ENCODE measurements at places on chromosomes 5 and 9. TPM values are rescaled to one million over a fixed set of nuclear protein-coding genes. Genes with fewer than 3 reads are reported as not detected.

DNA sequence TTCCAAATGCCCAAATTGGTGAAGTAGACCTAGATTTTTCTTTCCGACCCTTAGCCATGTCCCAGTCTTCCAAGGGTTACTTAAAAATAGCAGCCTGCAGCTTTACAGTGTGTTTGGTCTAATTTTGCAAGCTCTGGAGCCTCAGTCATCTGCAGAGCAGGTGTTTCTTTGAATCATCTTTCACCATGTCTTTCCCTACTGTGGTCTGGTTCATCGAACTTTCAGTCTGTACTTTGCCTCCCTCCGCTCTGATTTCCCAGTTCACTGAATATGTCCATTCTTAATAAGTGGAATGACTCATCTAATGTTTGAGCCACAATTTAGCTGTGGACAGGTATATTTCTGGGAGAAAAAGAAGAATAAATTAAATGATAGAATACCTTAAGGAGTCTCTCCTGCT is 1060.7 kb downstream of the EFNA5 start:
- no peak overlapping the region for H3K4me3 ChIP-seq
- no peaks in the 10 kb centered on the region for H3K36me3 ChIP-seq
- H3K27me3 ChIP-seq, result no peaks in the 10 kb centered on the region
- H3K4me1 ChIP-seq, result no peaks in the 10 kb centered on the region
- no peak overlapping the region for H3K27ac ChIP-seq

The CCDC187 gene
- total RNA-seq, result not detected

GRCh38 chr5:154191467-154192261 is 1.1 kb downstream of the GALNT10 start:
- no peak overlapping the region for H3K27ac ChIP-seq
- no peak for DNase-seq
- peaks cover 70% of the 10 kb centered on the region for H3K4me1 ChIP-seq
- peaks cover 7% of the 10 kb centered on the region for H3K27me3 ChIP-seq
- H3K36me3 ChIP-seq, result no peaks in the 10 kb centered on the region

The NUTM2F gene
- not detected for total RNA-seq

- no peaks in the 10 kb centered on the region for H3K36me3 ChIP-seq
- H3K27me3 ChIP-seq, result no peaks in the 10 kb centered on the region
- H3K4me1 ChIP-seq, result no peaks in the 10 kb centered on the region
These were observed 30.4 kb upstream of the PAPPA start for GRCh38 chr9:116123171-116123570.

DNA sequence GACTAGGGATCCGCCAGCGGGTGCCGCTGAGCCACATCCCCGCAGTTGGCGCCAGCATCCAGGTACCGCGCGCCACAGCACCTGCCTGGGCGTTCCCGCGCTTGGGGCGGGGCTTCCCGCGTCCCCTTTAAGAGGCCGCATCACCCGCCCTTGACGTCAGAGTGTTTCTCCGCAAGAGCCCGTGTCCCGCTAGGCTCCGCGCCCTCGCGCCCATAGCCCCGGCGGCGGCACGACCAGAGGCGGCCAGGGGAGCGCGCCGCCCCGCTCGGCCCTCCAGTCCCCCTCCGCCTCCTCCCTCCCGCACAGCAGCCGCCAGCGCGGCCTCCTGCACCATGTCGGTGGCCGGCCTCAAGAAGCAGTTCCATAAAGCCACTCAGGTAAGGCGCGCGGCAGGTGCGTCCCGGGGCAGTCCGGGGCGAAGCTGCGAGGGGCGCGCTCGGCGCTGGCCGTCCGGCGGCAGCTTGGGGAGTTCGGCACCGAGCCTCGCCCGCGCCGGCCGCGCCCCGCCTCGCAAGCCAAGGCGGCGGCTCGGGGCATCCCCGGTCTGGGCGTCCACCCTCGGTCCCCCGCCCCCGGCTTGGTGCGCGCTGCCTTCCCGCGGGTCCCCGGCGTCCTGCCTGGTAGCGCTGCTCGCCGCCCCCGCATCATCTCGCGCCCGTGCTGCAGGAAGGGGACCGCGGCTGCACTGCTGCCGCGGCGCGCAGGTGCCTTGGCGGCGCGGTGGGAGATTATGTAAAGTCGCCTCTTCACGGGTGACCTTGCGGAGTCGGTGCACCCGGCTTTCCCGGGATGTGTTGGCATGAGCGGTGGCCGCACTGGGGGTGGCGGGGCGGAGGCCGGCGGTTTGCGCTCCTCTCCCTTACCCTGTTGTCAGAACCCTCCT is at the start of gene SH3GL2:
Gene SH3GL2, plus strand, starts transcription at position 156 of the 883 bp plus-strand sequence.
- H3K4me3 ChIP-seq, result peak within 1 kb of the TSS; percentile 22
- peaks cover 6% of the 10 kb centered on the region for H3K4me1 ChIP-seq
- peaks cover 44% of the 10 kb centered on the region for H3K27me3 ChIP-seq
- no peak within 1 kb of the TSS for H3K27ac ChIP-seq
- H3K36me3 ChIP-seq, result no peaks in the 10 kb centered on the region
- DNase-seq, result no peak

The CFAP157 gene
- total RNA-seq, result not detected

DNA sequence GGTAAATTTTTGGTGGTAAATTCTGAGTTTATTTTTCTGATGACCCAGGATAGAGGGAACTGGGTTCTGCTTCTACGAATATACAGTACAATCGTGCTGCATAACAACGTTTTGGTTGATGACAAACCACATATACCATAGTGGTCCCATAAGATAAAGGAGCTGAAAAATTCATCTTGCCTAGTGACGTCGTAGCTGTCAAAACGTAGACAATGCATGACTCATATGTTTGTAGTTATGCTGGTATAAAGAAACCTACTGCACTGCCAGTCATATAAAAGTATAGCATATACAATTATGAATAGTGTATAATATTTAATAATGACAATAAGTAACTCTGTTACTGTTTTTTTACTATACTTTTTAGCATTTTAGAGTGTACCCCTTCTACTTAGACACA is 244.0 kb downstream of the GAS1 start:
- H3K4me3 ChIP-seq, result no peak overlapping the region
- H3K36me3 ChIP-seq, result no peaks in the 10 kb centered on the region
- H3K27me3 ChIP-seq, result no peaks in the 10 kb centered on the region
- DNase-seq, result no peak

The LRRTM2 gene
- total RNA-seq, result 1.4 TPM

GRCh38 chr9:98437458-98438034 is 182.1 kb upstream of the TBC1D2 start:
- no peaks in the 10 kb centered on the region for H3K36me3 ChIP-seq
- H3K27ac ChIP-seq, result no peak overlapping the region
- H3K4me3 ChIP-seq, result no peak overlapping the region
- H3K27me3 ChIP-seq, result no peaks in the 10 kb centered on the region
- DNase-seq, result no peak

GRCh38 chr9:111094433-111094924 is 56.2 kb upstream of the LPAR1 start:
- H3K27me3 ChIP-seq, result no peaks in the 10 kb centered on the region
- no peaks in the 10 kb centered on the region for H3K36me3 ChIP-seq
- peak overlapping the region; percentile 10 for H3K27ac ChIP-seq
- DNase-seq, result no peak
- no peak overlapping the region for H3K4me3 ChIP-seq
- no peaks in the 10 kb centered on the region for H3K4me1 ChIP-seq

DNA sequence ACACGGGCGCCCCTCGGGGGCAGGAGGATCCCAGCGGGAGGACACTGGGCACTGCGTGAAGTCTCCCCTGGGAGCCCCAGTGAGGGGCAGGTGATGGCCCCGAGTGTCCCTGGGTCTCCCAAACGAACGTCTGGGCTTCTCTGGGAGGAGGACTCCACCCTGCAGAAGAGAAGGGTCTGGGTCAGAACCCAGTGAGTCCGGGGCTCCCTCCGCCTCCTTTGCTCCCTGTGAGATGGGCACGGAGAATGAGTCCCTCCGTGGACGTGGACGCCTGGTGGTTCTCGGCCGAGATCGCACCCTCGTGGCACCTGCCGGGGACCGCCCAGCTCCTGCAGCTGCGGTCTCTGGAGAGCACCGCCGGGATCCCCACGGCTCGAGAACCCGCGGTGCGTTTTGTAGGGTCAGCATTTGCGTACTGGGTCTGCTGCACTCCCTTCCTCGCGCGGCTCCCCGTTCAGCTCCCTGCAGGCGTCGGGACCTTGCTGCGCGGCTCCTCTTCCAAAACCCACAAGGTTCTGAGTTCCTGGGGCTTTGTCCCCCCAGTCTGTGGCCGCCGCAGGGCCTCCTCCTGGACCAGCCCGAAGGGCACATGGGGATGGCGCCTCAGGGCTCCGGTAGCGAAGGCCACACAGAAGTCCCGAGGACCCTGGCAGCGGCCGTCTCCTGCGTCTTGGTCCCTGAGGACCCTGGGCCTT is 10.2 kb upstream of the CEP72 start:
- DNase-seq, result peak; percentile 69
- no peak overlapping the region for H3K27ac ChIP-seq
- no peak overlapping the region for H3K4me3 ChIP-seq
- no peaks in the 10 kb centered on the region for H3K36me3 ChIP-seq
- no peaks in the 10 kb centered on the region for H3K4me1 ChIP-seq

DNA sequence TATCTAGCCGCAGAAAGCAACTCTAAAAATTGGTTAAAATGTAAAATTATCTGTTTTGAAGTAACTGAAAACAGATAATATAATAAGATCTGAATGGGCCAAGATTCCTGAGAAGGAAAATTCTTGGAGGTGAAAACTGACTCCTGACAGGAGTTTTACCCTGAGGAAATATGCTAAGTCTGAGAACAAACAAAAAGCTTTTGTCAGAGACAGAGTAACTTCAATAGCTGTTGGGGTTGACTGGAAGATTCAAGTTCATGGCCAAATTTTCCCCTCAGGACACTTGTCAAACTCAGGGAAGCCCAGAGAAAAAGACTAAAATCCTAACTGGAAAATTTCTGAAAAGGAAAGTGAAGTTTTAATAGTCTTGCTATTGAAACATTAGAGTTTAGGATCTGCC is 5.7 kb downstream of the PCDHB4 start:
- H3K4me1 ChIP-seq, result no peaks in the 10 kb centered on the region
- DNase-seq, result no peak
- no peak overlapping the region for H3K4me3 ChIP-seq
- no peaks in the 10 kb centered on the region for H3K36me3 ChIP-seq

GRCh38 chr5:24080046-24080445 is 564.7 kb downstream of the CDH10 start:
- no peaks in the 10 kb centered on the region for H3K4me1 ChIP-seq
- no peak for DNase-seq
- H3K4me3 ChIP-seq, result no peak overlapping the region
- no peaks in the 10 kb centered on the region for H3K27me3 ChIP-seq

GRCh38 chr5:11104210-11104609 is 343.2 kb upstream of the DAP start:
- DNase-seq, result no peak
- no peaks in the 10 kb centered on the region for H3K36me3 ChIP-seq
- H3K27me3 ChIP-seq, result no peaks in the 10 kb centered on the region
- H3K27ac ChIP-seq, result no peak overlapping the region
- no peaks in the 10 kb centered on the region for H3K4me1 ChIP-seq
- H3K4me3 ChIP-seq, result no peak overlapping the region

- no peaks in the 10 kb centered on the region for H3K27me3 ChIP-seq
- no peak overlapping the region for H3K4me3 ChIP-seq
- DNase-seq, result no peak
- no peak overlapping the region for H3K27ac ChIP-seq
- H3K4me1 ChIP-seq, result no peaks in the 10 kb centered on the region
- H3K36me3 ChIP-seq, result no peaks in the 10 kb centered on the region
These were observed 246.0 kb upstream of the NUDT12 start for GRCh38 chr5:103808464-103809106.

DNA sequence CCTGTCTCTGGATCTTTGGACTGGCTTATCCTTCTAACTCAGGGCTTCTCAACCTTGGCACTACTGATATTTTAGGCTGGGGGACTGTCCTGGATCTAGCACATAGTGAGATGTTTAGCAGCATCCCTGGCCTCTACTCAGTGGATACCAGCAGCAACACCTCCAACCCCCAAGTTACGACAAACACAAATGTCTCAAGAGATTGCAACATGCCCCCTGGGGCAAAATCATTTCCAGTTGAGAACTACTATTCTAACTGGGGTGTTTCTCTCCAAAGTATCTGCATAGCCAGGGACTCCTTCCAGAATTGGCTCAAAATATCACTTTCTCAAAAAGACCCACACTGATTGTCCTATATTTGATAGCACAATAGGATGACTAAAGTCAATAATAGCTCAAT is 7.2 kb upstream of the TLR4 start:
- H3K27me3 ChIP-seq, result no peaks in the 10 kb centered on the region
- H3K4me3 ChIP-seq, result no peak overlapping the region
- DNase-seq, result peak; percentile 47
- no peaks in the 10 kb centered on the region for H3K4me1 ChIP-seq

GRCh38 chr9:127183814-127184582 is 61.6 kb upstream of the ANGPTL2 start:
- H3K36me3 ChIP-seq, result no peaks in the 10 kb centered on the region
- no peaks in the 10 kb centered on the region for H3K27me3 ChIP-seq
- H3K4me3 ChIP-seq, result no peak overlapping the region
- H3K27ac ChIP-seq, result peak overlapping the region; percentile 70
- DNase-seq, result peak; percentile 72

- DNase-seq, result no peak
- H3K4me3 ChIP-seq, result no peak overlapping the region
- peaks cover 4% of the 10 kb centered on the region for H3K36me3 ChIP-seq
- H3K27ac ChIP-seq, result no peak overlapping the region
These were observed 26.9 kb downstream of the PBX3 start for GRCh38 chr9:125774106-125774505.

DNA sequence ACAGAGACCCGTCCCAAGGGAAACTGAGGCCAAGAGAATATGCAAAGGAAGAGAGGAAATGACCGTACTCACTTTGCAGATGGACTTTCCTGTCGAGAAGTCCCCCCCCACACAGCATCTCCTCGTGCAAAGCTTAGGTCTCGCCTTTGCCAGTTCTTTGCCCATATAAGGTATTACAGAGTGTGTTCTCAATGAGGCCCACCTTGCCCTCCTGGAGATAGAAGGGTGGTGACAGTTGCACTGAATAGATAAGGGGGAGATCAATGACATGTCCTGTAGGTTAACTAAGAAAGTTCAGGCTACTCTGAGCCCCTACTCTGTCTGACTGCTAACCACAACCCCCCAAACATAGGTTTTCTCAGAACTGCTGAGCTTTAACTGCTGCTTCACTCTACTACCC is 68.2 kb upstream of the SPTLC1 start:
- H3K27me3 ChIP-seq, result no peaks in the 10 kb centered on the region
- no peak overlapping the region for H3K4me3 ChIP-seq
- H3K36me3 ChIP-seq, result no peaks in the 10 kb centered on the region
- no peak overlapping the region for H3K27ac ChIP-seq
- H3K4me1 ChIP-seq, result no peaks in the 10 kb centered on the region

- H3K27ac ChIP-seq, result no peak overlapping the region
- H3K36me3 ChIP-seq, result no peaks in the 10 kb centered on the region
- DNase-seq, result no peak
- H3K27me3 ChIP-seq, result no peaks in the 10 kb centered on the region
- no peak overlapping the region for H3K4me3 ChIP-seq
- H3K4me1 ChIP-seq, result no peaks in the 10 kb centered on the region
These were observed 15.1 kb downstream of the ADCY2 start for GRCh38 chr5:7410936-7411511.

DNA sequence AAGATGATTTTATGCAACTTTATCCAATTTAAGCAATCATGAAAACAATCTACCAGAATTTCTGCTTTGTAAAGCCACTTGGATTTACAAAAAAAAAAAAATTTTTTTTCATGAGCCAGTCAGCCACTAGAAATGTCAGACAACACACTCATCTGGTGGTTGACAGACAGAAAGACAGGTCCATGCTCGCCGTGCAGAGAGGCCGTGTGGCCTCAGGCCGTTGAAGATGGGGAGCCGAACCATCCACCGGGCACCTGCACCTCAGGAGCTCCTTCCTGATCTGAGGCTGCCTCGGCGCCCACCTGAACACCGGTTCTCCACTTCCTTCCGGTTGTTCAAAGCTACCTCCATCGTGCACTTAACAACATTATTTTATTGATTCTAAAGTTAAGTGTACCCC is 138.0 kb upstream of the IRX4 start:
- no peaks in the 10 kb centered on the region for H3K27me3 ChIP-seq
- no peaks in the 10 kb centered on the region for H3K4me1 ChIP-seq
- DNase-seq, result no peak
- no peaks in the 10 kb centered on the region for H3K36me3 ChIP-seq
- H3K4me3 ChIP-seq, result no peak overlapping the region

Data from spleen (tissue), 13 donors.